ENCODE measurements at places on chromosomes 13 and 19.

DNA sequence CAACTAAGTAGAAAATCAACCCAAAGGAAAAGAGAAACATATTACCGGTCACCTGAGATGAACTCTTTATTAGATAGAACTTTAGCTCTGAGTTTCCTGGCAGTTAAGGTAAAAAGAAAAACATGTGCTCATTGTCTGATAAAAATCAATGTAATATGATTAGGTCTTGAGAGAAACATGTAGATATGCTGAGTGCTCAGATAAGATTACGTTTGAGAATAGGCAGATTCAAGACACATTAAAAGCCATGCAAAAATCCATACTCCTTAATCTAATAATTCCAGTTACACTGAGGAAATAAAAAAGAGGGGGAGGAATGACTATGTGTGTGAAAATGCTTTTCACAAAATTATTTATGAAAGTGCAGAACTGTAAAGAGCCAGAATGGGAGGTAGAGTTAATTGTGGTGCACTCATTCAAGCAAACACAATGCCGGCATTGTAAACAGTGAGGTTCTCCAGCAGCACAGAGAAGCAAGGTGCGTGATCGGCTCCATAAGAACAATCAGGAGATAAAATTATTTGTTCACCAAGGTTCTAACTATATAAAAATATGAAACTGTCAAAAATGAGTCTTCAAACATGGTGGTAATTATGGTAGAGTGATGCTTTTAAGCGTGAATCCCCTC lies 88.8 kb downstream of the MBNL2 start:
- DNase-seq: peak; percentile 62

DNA sequence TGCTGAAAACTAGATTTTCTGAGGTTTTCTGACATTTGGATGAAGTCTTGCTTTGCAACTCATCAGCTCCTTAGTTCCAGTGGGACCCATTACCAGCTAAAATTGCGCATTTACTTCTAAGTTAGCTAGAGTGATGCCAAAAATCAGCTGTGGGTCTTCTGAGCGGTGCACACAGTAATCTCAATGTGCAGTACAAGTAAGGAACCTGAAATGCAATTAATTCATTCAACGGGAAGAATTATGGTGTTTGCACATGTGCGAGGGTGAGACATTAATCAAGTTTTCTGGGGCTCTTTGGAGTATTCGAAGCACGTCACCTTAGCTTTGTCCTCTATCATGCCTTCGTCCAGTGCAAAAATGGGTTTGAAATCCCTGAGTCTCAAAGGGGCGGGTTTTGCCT lies 146.2 kb downstream of the MYO16 start:
- no peak for DNase-seq

GRCh38 chr19:48069435-48069834 lies 25.6 kb upstream of the CABP5 start:
- DNase-seq: no peak

DNA sequence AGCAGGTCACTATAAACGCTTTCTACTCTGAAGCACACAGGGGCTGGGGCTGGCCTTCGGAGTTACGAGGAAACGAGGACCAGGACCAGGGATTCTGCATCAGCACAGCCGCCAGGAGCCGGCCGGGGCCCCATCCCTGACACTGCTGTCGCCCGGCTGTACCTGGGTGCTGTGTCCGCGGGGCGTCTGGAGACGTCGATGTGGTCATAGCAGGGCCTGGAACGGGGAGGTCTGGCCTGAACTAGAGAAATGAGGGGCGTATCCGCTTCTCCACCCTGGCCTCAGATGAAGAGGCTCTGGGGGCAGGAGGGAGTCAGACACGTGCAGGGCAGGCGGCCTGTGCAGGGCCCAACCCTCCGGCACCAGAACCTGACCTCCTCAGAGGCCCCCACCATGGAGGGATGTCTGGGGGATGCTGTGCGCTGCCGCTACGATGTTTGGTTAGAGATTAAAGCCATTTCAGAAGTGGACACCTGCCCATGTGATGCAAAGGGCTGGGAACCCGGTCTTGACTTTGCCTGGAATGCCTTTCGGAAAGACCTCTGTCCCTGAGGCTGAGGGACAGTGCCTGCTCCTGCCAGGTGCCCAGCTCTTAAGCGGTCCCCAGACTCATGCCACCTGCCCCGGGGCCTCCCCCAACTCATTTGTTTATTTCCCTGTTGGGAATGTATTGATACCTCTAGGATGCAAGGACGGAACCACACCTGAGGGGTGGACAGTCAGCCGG lies 21.4 kb downstream of the GAS6 start:
- no peak for DNase-seq

GRCh38 chr19:14346279-14346678 lies 35.0 kb upstream of the ADGRE5 start:
- DNase-seq: no peak

DNA sequence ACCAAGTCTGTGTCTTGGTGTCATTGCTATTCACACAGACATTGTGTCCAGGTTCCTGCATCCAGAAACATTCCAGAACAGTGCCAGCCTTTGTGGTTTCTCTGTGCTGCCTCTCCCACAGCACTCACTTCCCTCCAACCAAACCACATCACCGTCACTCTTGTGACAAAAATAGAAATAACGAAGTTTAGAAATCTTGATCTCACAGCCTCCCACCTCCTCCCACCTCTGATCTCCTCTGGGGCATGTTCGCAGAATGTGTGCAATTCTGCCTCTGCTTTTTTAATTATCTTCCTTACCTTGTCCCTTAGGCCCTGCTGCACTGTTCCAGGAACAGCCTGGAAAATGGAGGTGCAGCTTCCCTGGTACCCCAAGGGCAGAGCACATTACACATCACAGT lies 8.7 kb upstream of the SERPINE3 start:
- DNase-seq: no peak

Measured in NCI-H69 (cell line).